Activated CD8-positive, alpha-beta memory T cell treated with anti-CD3 and anti-CD28 coated beads for 1 hour (primary cell): ENCODE measurements at places on chromosomes 3 and 15.

DNA sequence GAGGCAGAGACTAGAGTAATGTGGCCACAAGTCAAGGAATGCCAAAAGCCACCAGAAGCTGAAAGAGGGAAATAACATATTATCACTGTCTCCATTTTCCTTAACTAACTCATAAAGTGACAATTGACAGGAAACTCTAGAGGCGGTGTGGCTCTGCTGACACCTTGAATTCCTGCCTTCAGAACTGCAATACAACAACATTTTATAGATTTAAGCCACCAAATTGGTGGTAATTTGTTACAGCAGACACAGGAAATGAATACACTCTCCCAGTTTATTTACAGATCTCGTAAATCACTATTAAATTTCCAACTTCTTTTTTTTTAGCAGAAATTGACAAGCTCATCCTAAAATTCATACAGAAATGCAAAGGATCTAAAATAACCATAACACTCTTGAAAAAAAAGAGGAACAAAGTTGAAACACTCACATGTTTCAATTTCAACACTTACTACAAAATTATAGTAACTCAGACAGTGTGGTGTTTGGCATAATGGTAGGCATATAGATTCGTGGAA lies 449.9 kb downstream of the OTOL1 start:
- DNase-seq, result no peak

- no peak for DNase-seq
Measured at GRCh38 chr3:127147291-127147885, 45.5 kb upstream of the PRR23E start.

GRCh38 chr3:197041875-197042488 lies 12.4 kb upstream of the MELTF start:
- DNase-seq, result no peak

GRCh38 chr3:172953571-172953970 lies 187.5 kb downstream of the SPATA16 start:
- no peak for DNase-seq

DNA sequence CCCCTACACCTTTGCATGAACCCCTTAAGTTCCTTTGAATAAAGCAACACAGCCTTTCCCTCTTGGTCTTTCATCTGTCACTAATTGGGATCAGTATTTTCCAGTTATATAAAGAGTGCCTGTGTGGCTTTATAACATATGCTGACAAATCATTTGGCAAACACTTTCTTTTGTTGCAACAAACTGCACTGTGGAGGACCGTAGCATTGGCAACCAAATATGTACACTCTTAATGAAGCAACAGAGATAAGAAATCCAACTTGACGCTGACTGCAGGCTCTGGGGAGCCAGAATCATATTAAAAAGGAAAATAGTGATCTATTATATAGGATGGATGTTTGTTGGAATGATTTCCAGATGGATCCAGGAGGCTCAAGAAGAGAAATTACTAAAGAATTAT lies 120.1 kb upstream of the PRICKLE2 start:
- no peak for DNase-seq

DNA sequence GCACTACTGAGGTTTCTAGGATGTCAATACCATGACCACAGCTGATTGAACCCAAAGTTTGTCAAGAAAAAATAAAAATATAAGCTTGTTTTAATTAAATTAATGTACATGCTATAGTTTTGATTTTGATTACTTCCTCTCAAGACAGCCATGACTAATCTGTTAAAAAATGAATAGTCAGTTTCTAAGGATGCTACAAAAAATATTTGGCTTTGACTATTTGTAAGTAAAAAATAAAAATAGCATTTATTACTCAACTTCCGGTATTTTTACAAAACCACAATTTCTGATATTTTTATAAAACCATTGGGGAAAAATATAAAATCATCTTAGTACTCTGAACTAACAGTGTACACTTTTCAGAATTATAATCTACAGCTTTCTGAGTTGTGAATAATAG lies 12.1 kb upstream of the TEX9 start:
- DNase-seq, result no peak

GRCh38 chr3:180930526-180930925 lies 18.1 kb downstream of the FXR1 start:
- no peak for DNase-seq

GRCh38 chr3:159273070-159273469 lies 471.2 kb downstream of the MFSD1 start:
- DNase-seq, result no peak

DNA sequence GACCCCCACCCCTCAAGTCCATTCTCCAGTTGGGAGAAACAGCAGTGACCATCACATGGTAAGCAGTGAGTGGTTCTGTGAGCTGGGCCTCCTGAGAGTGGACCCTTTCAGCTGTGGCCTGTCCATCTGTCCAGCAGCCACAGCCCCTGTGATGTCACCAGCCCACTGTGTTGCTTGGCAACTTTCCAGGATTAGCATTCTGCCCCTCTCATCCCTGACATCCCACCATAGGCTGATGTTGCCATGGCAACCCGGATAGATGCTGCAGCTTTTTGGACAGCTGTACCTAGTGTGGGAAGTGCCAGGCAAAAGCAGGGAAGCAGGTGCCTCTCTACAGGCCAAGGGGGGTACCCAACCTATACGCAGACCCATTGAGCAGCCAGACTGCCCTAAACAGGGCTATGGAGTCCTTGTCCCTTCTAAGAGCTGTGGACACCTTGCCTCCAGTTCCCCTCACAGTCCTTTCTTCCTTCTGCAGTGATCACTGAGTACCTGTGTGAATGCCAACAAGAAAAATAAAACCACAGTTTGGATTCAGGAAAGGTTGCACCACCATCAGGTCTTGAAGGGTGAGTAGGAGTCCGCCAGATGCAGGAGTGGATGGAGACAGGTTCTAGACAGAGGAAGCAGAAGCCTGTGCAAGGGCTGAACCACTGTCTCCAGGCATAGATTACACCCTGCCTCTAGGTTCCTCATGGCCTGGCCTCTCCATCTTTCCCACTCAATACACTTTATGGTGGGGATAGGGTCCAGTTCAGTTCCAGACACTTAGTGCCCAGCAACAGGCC lies at the start of gene DNAH1:
Gene DNAH1 (plus strand): TSS at position 343 of the 788 bp plus-strand sequence. CDS start 6,124 bp downstream, outside the sequence.
- no peak for DNase-seq

GRCh38 chr3:150300852-150301517 lies 107.1 kb upstream of the TSC22D2 start:
- no peak for DNase-seq
